Hypothalamus (tissue), 51 donors: ENCODE measurements at places on chromosomes 3 and 15.

DNA sequence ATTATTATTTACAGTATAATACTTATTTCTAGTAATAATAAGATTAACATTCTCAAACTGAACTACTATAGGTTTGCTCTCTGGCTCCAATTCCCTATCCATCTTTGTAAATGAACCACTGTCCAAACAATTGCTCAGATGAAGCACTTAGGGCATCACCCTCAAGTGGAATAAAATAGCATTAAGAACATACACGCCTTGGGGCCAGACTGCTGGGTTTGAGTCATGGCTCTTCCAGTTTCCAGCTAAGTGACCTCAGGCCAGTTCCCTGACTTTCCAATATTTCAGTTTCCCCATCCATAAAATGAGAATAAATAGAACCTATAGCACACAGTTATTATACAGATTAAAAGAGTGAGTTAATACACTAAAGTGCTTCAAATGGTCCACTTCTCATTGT is 507.2 kb downstream of the MAGI1 start:
- no peak for DNase-seq

GRCh38 chr15:70492240-70493177 is 270.8 kb downstream of the UACA start:
- no peak for DNase-seq

- DNase-seq, result no peak
These were observed 26.3 kb downstream of the MRPS11 start for GRCh38 chr15:88493844-88494243.

- DNase-seq, result no peak
These were observed 93.2 kb upstream of the MBNL1 start for GRCh38 chr3:152175528-152175889.

DNA sequence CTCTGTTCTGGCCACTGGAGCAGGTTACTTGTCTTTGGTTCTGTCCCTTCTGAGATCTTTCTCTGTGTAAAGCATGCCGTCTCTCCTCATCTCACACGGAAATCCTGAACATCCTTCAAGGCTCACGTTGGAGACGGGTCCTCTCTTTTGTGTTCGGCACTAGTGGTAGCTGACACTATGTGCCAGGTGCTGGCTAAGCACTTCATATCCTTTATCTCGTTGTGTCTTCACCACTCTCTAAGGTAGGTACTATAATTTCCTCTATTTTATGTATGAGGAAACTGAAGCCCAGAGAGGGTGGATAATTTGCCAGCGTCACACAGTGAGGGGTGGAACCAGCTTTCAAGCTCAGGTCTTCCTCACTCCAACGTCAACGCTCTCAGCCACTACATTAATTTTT is 1.2 kb downstream of the IFT122 start:
- DNase-seq, result no peak

GRCh38 chr15:64925335-64926330 is 13.9 kb downstream of the ANKDD1A start:
- DNase-seq, result no peak

DNA sequence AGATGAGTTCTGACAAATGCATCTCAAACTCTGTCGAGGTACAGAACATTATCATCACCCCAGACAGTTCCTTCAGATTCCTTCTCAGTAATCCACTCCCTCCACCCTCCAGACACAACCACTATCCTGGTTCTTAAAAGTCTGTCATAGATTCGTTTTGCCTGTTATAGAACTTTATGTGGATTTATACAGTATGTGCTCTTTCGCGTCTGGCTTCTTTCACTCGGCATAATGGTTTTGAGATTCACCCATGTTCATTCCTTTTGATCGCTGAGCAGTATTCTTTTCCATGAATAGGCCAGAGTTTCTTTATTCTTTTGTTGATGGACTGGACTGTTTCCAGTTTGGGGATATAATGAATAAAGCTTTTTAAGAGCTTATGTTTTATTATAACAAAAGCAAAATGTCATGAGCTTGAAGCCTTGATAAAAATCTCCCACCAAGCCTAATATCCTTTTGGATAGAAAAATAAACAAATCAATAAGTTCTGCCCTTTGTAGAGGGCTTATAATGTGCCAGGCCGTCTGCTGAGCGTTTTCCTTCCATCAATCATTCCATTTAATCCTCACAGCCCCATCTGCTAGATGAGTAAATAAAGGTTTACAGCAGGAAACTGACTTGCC is 21.3 kb upstream of the RFTN1 start:
- DNase-seq, result no peak

GRCh38 chr15:38490242-38490922 is 36.5 kb downstream of the FAM98B start:
- DNase-seq, result no peak

GRCh38 chr15:45662375-45662774 is 27.5 kb downstream of the SQOR start:
- no peak for DNase-seq

DNA sequence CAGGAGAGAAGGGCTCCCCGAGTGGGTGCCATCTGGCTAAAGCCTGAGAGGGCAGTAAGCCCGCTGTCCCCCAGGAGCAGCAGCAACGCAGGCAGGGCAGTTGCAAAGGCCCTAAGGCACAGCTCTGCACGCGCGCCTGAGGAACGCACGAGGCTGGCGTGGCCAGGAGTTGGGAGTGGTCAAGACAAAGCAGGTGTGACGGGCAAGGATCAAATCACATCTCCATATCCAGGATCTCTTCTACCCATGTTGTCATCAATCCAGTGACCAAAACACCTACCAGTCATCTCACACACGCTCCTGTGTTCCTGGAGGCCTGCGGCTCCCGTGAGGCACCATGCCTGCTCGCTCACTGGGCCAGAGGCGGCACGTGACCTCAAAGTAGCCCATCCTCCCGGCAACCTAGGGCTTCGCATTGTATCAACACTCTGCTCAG is 59.5 kb downstream of the ERC2 start:
- DNase-seq, result no peak

DNA sequence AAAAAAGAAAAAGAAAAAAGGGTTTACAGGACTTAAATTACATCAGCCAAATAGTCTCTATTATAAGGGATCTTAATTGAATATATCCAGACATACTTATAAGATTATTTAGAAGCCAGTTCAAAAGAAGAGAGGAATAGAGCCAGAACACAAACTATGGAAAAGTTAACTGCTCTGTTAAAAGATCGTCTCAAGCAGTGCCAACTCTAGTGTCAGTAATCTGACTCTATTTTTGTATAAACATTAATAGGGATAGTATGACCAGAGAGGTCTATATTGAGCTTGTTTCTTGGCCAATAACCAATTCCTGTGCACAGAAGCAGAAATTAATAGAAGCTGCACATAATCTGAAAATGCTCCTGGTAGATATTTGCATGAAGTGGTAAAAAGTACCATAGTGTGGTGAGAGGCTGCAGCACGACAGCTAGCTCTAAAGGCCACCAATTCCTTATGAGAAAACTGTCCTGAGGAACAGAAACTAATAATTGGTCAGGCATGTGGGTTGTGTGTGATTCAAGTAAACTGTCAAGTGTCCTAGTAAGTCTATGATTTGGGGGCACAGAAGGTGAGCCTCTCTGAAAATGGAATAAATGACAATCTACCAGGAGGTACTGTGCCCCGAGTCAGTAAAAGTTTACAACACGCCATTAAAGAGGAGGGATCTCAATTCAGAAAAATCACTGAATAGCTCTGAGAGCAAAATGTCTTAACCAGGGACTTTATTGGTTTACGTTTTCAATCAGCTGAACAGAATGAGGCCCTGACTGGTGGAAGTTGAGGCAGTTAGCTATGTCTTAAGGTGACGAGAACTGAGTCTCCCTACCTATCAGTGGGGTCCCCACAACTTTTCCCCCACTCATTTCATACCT is 51.5 kb upstream of the NANOGP8 start:
- no peak for DNase-seq

GRCh38 chr3:57091521-57092273 is 31.2 kb downstream of the SPATA12 start:
- DNase-seq, result no peak
